Stomach (tissue), 19 donors: ENCODE measurements at places on chromosomes 4 and X. TPM values are rescaled to one million over a fixed set of nuclear protein-coding genes. Genes with fewer than 3 reads are reported as not detected.
A peak's percentile ranks its signal among the peaks of the same experiment; 100 is the strongest.

Gene ANKRD17
- 77.2 TPM for total RNA-seq

Gene MAGEA12
- not detected for total RNA-seq

Gene RAI2
- total RNA-seq, result 3.7 TPM

Gene SASH3
- 3.1 TPM for total RNA-seq

Gene MAGEC3
- total RNA-seq, result not detected

Gene HOPX
- total RNA-seq, result 23.5 TPM

Gene ADGRL3
- total RNA-seq, result 25.8 TPM

Gene PIR
- total RNA-seq, result 30.9 TPM

GRCh38 chr4:150136036-150136435 lies 57.8 kb downstream of the DCLK2 start:
- no peaks in the 10 kb centered on the region for H3K36me3 ChIP-seq
- H3K27ac ChIP-seq, result no peak overlapping the region
- no peaks in the 10 kb centered on the region for H3K4me1 ChIP-seq
- DNase-seq, result no peak
- no peak overlapping the region for H3K4me3 ChIP-seq

- no peaks in the 10 kb centered on the region for H3K4me1 ChIP-seq
- no peak overlapping the region for H3K27ac ChIP-seq
- H3K27me3 ChIP-seq, result no peaks in the 10 kb centered on the region
- no peak for DNase-seq
Measured at GRCh38 chr4:181181331-181181730, 1061.9 kb upstream of the TENM3 start.

GRCh38 chrX:38149016-38149415 lies 71.7 kb downstream of the SRPX start:
- no peak overlapping the region for H3K4me3 ChIP-seq
- H3K27ac ChIP-seq, result no peak overlapping the region
- no peaks in the 10 kb centered on the region for H3K4me1 ChIP-seq
- no peak for DNase-seq

DNA sequence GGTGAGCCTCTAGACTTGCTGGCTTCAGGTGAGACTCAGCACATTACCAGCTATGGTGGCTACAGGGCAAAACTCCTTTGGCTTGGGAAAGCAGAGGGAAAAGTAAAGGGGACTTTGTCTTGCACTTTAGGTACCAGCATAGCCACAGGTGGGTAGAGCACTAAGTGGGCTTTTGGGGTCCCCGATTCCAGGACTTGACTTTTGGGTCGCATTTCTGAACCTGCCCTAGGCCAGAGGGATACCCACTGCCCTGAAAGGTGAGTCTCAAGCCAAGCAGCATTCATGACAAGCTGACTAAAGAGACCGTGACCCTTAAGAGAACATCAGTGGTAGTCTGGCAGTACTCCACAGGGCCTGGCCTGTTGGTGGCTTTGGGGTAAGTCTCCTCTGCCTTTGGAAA lies 224.8 kb downstream of the CFAP299 start:
- DNase-seq, result no peak
- no peaks in the 10 kb centered on the region for H3K27me3 ChIP-seq
- H3K4me3 ChIP-seq, result no peak overlapping the region

- no peak for DNase-seq
- peaks cover 18% of the 10 kb centered on the region for H3K27me3 ChIP-seq
- H3K36me3 ChIP-seq, result no peaks in the 10 kb centered on the region
- H3K4me1 ChIP-seq, result peaks cover 5% of the 10 kb centered on the region
- H3K4me3 ChIP-seq, result peak within 1 kb of the TSS; percentile 24
Measured at GRCh38 chr4:21948347-21949072, at the start of gene KCNIP4. Gene KCNIP4, minus strand, starts transcription at chr4:21948772.

- H3K27me3 ChIP-seq, result no peaks in the 10 kb centered on the region
- H3K36me3 ChIP-seq, result no peaks in the 10 kb centered on the region
- no peak for DNase-seq
- no peak overlapping the region for H3K4me3 ChIP-seq
- H3K4me1 ChIP-seq, result peaks cover 16% of the 10 kb centered on the region
- no peak overlapping the region for H3K27ac ChIP-seq
Measured at GRCh38 chr4:7365462-7366179, 69.1 kb downstream of the PSAPL1 start.

DNA sequence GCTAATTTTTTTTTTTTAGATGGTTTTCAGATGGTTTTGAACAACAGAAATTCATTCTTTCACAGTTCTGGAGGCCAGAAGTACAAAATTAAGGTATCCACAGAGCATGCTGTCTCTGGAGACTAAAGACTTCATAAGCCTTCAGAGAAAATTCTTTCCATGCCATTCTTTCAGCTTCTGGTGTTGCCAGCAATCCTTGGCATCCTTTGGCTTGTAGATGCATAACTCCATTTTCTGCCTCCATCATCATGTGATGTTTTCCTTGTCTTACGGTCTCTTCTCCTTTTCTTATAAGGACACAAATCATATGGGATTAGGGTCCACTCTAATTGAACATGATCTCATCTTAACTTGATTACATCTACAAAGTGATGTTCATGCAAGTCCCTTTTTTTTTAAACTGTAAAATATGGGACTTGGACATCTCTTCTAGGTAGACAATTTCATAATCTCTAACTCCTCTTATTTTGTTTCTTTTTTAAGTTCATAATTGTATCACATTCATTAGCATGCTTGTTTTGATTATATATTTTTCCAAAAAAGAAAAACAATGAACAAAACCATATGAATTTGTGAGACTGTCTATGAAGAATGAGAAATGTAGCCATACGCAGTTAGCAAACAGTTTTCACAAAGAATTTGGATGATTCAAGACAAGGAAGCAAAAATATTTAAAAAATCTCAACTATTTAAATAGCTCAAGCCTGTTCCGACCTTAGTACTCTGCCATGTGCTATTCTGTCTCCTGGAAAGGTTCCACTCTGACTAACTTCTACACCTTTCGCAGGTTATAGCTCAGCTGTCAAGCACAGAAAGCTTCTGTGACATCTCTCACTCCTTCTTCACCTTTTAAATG lies 53.1 kb upstream of the GIMD1 start:
- H3K4me3 ChIP-seq, result no peak overlapping the region
- no peak overlapping the region for H3K27ac ChIP-seq
- no peaks in the 10 kb centered on the region for H3K36me3 ChIP-seq
- no peak for DNase-seq
- no peaks in the 10 kb centered on the region for H3K4me1 ChIP-seq

GRCh38 chr4:185479507-185479971 lies 8.0 kb upstream of the CCDC110 start:
- no peaks in the 10 kb centered on the region for H3K27me3 ChIP-seq
- no peak overlapping the region for H3K4me3 ChIP-seq
- H3K36me3 ChIP-seq, result no peaks in the 10 kb centered on the region

GRCh38 chr4:7876201-7876875 lies 63.3 kb downstream of the AFAP1 start:
- no peak overlapping the region for H3K4me3 ChIP-seq
- H3K27ac ChIP-seq, result no peak overlapping the region
- peaks cover 67% of the 10 kb centered on the region for H3K4me1 ChIP-seq
- DNase-seq, result no peak
- H3K27me3 ChIP-seq, result no peaks in the 10 kb centered on the region
- no peaks in the 10 kb centered on the region for H3K36me3 ChIP-seq

- H3K27ac ChIP-seq, result no peak overlapping the region
- H3K4me3 ChIP-seq, result no peak overlapping the region
- peaks cover 19% of the 10 kb centered on the region for H3K36me3 ChIP-seq
- no peaks in the 10 kb centered on the region for H3K4me1 ChIP-seq
- no peak for DNase-seq
- no peaks in the 10 kb centered on the region for H3K27me3 ChIP-seq
Measured at GRCh38 chr4:159337041-159337440, 234.2 kb downstream of the RAPGEF2 start.

DNA sequence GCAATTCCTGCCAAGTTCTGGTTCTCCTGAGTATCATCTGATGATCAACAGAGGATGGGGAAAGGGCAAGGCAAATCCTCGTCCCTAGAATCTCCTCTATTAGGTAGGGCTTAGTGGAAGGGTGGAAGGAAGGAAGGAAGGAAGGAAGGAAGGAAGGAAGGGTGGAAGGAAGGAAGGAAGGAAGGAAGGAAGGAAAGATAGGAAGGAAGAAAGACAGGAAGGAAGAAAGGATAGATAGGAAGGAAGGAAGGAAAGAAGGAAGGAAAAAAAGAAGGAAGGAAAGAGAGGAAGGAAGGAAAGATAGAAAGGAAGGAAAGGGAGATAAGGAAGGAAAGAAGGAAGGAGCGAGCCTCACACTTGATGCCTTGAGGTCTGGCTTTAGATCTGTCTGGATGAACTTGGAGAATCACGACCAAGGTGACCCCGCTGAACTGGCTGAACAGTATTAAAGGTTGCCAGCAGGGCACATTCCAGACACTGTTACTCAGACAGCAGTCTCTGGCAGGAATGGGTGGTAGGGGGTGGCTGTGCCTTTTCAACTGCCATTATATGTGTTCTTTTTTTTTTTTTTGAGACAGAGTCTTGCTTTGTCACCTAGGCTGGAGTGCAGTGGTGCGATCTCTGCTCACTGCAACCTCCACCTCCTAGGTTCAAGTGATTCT lies 57.1 kb downstream of the MAP7D2 start:
- DNase-seq, result no peak
- H3K4me3 ChIP-seq, result no peak overlapping the region
- H3K27me3 ChIP-seq, result no peaks in the 10 kb centered on the region
- H3K27ac ChIP-seq, result no peak overlapping the region
